NCI-H69 (cell line): ENCODE measurements at places on chromosomes 12 and 14.

DNA sequence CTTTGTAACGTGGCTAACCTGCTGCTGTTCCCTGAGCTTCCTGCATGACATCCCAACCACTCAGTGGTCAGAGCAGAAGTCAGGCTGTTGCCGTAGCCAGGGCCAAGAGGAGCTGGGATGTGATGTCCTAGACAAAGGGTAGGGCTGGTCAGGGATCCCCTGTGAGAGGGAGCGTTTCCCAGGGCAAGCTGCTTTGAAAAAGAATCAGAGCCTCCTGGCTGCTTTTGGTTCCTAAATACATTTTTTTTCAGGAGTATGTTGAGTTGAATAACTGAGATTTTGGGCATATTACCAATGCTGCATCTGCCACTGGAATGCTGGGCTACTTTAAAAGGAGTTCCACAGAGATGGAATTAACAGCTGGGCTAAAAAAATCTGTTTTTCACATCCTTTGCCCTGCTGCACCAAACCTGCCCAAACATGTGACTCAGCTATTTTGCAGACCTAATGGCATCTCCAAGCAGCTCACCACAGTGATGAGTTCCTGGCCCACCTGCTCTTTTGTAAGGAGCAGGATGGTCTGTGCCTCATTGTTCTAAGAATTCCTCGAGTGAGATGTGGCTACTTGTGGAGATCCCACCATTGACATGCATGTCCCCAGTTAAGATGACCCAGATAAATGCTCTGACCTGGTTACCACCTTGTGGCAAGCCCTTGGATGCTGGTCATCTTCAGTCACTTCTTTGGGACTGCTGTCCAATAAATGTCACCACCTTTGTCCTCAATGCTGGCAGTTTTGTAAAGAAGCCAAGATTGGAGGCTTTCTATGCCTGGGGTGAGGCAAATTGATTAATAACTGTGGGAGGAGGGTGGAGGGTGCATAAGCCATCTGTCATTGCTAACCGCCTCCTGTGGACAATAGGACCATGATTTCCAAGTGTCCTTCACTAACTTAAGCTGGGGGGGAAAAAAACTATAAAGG, 24.1 kb downstream of the ANKRD13A start:
- DNase-seq = peak; percentile 89

GRCh38 chr12:26011099-26011498, 52.6 kb downstream of the RASSF8 start:
- DNase-seq = no peak

DNA sequence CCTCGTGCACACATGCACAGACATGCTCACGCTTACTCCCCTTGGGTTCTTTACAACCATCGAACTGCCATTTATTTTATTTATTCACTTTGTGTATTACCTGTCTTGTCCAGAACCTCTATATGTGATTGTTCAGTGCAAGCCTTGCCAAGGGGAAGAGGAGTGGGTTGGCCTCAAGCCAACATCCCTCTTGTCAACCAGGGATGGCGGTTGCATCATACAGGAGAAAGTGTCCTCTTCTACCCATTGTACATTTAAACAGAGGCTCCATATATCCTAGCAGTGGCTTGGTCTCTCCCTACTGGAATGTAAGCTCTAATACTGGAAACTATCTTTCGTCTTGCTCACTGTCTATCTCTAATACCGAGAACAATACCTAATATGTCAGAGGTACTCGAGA, 108.4 kb downstream of the C12orf42 start:
- DNase-seq = peak; percentile 66

GRCh38 chr14:51719955-51720354, 68.2 kb downstream of the FRMD6 start:
- no peak for DNase-seq

- DNase-seq = no peak
Observed at GRCh38 chr14:99119554-99120525, 152.2 kb downstream of the BCL11B start.

GRCh38 chr12:58764100-58764953, 156.0 kb downstream of the LRIG3 start:
- DNase-seq = peak; percentile 62

GRCh38 chr12:84412226-84412625, 500.4 kb downstream of the SLC6A15 start:
- DNase-seq = no peak

GRCh38 chr14:20458031-20458789, 3.0 kb downstream of the PIP4P1 start:
- DNase-seq = peak; percentile 26

- no peak for DNase-seq
Observed at GRCh38 chr12:92810370-92810769, 107.6 kb downstream of the PLEKHG7 start.

- DNase-seq = no peak
Observed at GRCh38 chr14:65352964-65353530, 59.5 kb upstream of the FUT8 start.
